ENCODE measurements at places on chromosomes 3 and 15.

DNA sequence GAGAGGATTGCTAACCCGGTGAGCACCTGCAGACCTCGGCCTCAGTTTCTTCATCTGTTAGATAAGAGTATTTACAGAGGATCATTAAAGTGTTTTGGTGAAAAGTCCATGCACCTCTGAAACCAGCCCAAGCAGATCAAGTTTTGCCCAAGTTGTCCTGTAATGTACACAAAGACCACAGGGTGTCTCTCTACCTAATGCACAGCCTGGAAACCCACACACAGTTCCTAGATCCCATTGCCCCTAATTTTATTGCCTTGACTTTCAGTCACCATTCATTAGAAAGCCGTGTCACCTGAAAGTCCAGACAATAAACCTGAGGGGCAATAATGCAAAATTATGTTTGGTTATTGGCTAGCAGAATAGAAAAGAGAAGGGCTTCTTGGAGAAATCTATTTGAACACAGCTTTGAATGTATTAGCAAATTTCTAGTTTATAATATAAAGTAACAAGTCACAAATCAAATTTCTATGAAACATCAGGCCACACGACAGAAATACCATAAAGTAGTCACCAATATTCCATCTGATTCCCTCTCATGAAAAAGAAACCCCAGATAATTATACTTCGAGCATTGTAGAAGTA is 161.3 kb upstream of the SLC2A2 start:
- DNase-seq: peak; percentile 40

DNA sequence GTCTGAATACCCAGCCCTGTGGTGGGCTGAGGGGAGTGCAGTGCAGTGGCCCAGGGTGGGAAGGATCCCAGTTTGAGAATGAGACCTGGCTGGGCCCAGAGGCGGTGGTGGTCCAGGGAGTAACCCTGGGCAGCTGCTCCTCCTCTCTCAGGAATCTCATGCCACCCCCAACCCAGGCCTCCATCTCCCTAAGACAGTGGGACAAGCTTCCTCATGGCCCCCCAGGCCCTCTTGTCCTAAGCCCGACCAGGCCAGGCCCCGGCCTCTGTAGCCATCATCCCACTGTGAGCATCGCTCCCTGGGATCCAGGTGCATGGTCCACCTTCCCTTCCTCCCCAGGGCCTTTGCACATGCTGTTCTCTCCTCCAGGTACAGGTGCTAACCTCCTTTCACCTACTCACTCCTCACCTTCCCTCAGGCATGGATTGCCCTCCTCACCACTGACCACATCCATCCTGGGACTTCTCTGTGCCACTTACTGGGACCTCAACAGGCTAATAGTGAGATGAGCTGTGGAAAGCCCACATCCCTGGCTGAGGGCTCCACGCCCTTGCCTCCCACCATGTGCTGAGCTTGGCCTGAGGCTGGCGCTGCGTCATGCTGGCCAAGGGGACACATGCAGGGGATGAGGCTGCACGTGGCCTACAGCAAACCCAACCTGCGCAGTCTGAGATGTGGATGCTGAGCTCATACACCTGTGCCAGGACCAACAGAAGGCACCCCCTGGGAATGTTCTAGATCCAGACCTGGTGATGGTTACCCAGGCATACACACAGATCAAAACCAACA is 9.9 kb downstream of the CHDH start:
- DNase-seq: no peak

GRCh38 chr15:84764585-84764984 is 16.2 kb downstream of the ZNF592 start:
- DNase-seq: no peak

GRCh38 chr15:33756961-33757360 is 211.3 kb upstream of the CHRM5 start:
- no peak for DNase-seq

GRCh38 chr3:196192036-196192523 is 19.1 kb downstream of the ZDHHC19 start:
- DNase-seq: no peak

GRCh38 chr3:12630292-12630691 is 33.6 kb downstream of the RAF1 start:
- DNase-seq: no peak

- DNase-seq: no peak
Observed at GRCh38 chr15:48642795-48643194, 2.7 kb downstream of the FBN1 start.

DNA sequence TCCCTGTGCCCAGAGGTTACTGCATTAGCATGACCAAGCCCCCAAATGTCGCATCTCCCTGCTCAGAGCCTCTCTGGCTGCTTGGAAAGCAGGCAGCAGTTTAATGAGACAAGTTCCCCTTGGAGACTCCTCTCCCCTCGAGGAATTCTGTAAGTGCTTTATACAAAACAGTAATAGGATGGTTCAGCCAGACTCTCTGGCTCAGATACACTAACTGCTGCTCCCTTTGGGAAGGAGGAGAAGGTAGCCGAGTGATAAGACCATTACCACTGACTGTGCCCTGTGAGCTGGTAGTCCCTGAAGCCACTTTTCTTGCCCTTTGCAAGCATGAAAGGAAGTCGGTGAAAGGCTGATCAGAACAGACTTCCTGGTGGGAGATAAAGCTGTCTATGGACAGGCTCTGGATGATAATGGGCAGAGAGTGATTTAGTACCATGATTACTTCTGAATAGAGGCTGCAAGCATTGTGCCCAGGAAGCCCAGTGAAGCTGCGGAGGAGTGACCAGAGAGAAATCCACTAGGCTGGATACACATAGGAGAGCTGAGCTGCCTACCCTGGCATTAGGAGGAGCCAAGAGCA is 100.8 kb downstream of the SEMA6D start:
- DNase-seq: no peak

- DNase-seq: peak; percentile 73
Observed at GRCh38 chr3:11642431-11643191, 1.1 kb downstream of the VGLL4 start.

DNA sequence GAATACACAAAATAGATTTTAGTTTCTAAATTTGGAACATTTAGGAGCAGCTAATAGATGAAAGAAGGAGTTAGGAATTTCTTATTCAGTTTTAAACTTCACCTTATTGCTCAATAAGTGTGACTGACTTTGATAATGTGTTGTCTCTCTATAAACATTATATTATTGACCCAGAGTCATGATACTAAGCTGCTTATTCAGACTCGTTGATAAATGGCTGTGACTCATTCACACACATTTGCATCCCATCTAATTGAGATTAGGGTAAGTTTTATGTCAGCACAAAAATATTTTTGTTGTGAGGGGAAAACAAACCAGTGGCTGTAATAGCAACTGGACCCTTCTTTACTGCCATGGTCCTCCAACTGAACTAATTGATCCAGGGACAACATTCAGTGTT is 137.6 kb downstream of the GOLIM4 start:
- no peak for DNase-seq

DNA sequence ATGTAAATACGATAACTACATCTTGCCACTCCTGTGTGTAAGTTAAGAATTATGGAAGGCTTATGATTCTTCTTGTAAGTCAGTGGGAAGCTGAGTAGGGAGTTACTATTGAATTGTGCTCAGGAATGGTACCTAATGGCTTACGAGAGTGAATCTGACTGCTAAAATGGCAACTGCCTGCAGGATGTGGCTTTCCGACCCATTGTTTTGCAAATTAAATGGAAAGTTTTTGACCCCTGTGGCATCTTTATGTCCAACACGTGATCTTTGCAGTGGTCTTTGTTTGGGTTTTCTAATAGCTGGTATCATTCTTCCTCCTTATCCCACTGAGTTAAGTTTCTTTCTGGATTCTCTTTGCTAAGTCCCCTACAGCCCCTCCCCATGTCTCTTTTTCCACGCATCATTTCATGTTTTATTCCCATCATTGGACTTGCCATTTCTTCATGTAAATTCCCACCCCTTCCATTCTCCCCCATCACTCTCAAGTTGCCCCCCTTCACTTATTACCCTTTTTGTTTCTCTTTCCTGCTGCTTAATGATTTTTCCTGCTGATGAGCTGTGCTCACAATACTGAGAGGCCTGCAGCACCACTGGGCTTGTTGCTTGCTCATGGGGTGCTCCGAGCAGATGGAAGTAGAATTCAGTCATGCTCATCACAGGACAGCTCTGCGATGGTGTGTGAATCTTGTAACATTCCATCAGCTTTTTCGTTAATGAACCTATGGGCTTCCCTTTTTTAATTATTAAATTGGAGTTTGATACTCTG is 428.2 kb upstream of the IL12A start:
- no peak for DNase-seq

- no peak for DNase-seq
Observed at GRCh38 chr3:143041903-143042302, 40.5 kb downstream of the U2SURP start.

DNA sequence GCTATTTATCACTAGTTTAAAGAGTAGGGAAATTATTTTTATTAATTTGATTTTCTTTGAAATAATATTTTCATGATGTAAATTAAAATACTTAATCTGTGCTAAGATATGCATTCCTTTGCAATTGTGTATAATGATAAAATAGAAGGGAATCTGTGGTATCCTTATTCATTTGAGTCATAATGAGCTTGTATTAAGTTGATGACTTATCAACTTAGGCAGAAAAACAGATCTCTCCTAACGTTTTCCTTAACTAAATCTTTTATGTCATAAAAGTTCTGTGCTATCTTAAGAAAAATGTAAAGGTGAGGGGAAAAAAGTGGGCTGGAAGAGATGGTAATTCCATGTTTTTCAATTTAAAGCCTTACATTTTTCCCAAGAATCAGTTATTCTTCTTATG is 1.9 kb downstream of the FGF7 start:
- no peak for DNase-seq

DNA sequence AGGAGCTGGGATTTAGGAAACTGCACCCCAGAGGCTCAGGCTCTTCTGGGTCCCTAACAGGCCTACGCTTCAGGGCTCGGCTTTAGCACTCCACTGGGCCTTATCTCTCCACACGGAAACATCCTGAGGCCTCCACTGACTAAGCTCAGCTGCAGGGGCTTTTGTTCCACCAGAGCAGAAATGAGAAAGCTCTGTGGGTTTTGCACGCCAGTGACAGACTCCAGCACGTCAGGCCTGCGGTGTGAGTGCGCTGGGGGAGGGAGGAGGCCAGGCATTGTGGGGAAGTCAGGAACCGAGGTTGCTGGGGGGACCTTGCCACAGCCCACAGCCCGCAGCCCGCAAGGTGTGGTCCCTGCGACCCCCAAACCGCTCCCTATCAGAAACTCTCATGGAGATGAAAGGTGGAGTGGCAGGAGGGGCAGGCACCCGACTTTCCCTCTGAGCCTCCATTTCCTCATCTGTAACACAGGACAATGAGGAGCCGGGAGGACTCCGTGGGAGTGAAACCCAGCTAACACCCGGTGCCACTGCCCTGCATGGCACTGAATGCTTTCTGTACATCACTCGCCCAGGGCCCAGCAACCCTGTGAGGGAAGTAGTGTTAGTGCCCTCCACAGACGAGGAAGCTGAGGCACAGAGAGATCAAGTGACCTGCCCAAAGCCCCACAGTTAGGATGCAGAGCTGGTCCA is 106.5 kb downstream of the TPRA1 start:
- DNase-seq: no peak

DNA sequence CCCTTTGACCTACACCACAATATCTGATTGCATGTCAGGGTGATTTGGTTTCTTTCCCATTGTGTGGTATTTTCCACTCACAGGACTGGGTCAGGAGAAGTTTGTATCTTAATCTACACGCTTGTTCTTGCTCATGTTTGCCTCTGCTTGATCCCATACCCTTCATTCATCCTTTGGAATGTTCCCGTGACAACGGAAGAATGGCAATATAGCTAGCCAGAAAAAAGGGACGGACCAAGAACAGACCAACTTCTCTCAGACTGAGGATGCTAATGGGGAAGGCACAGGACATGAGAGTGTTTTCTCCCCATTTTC is 7.8 kb upstream of the THSD4 start:
- DNase-seq: no peak

- DNase-seq: no peak
Observed at GRCh38 chr3:89300526-89300925, 193.1 kb downstream of the EPHA3 start.

DNA sequence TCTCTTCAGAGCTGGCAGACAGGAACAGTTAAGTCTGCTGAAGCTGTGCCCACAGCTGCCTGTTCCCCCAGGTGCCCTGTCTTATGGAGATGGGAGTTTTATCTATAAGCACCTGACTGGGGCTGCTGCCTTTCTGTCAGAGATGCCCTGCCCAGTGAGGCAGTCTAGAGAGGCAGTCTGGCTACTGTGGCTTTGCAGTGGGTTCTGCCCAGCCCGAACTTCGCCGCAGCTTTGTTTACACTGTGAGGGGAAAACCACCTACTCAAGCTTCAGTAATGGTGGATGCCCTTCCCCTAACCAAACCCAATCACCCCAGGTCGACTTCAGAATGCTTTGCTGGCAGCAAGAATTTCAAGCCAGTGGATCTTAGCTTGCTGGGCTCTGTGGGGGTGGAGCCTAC is 91.2 kb downstream of the SLC25A26 start:
- DNase-seq: no peak

DNA sequence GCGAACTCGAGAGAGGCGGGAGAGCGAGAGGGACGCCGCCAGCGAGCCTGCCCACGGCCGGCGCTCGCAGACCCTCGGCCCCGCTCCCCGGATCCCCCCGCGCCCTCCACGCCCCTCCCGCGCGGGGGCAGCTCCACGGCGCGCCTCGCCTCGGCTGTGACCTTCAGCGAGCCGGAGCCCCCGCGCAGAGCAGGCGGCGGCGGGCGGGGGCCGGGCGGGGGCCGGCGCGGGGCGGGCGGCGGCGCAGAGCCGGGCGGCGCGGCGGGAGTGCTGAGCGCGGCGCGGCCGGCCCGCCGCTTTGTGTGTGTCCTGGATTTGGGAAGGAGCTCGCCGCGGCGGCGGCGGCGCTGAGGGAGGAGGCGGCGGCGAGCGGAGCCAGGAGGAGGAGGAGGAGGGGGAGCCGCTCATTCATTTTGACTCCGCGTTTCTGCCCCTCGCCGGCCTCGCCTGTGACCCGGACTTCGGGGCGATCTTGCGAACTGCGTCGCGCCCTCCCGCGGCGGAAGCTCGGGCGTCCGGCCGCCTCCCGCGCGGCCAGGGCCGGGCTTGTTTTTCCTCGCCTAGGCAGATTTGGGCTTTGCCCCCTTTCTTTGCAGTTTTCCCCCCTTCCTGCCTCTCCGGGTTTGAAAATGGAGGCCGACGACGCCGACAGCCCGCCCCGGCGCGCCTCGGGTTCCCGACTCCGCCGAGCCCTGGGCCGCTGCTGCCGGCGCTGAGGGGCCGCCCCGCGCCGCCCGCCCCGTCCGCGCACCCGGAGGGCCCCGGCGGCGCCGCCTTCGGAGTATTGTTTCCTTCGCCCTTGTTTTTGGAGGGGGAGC is 524 bp downstream of the IGF1R start:
- DNase-seq: peak; percentile 57

GRCh38 chr3:122606330-122606729 is 28.9 kb downstream of the PARP15 start:
- no peak for DNase-seq

GRCh38 chr15:92200891-92201290 is 192.8 kb upstream of the ST8SIA2 start:
- no peak for DNase-seq

GRCh38 chr15:70559265-70560239 is 203.8 kb downstream of the UACA start:
- DNase-seq: no peak
